ENCODE measurements at places on chromosomes 7 and 10.

GRCh38 chr10:17041626-17042520 is 87.7 kb downstream of the CUBN start:
- no peak for DNase-seq

- no peak for DNase-seq
Measured at GRCh38 chr10:10313149-10313835, 704.4 kb upstream of the CELF2 start.

GRCh38 chr7:145884716-145885514 is 231.7 kb upstream of the CNTNAP2 start:
- no peak for DNase-seq

DNA sequence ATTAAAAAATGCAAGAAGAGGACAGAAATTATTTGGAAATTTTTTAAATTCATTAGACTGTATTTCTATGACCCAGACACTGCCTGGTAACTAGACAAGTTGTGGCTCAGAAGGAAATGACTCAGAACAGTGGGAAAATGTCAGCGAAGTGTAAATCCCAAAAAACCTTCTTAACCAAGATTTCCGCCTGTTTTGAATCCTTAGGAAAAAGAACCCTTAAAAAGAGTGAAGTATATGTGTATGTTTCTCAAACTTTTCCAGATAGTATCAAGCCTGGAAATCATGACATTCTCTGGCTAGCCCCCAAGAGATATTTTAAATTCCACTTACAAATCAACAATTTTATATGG is 42.7 kb upstream of the PLXNA4 start:
- no peak for DNase-seq

DNA sequence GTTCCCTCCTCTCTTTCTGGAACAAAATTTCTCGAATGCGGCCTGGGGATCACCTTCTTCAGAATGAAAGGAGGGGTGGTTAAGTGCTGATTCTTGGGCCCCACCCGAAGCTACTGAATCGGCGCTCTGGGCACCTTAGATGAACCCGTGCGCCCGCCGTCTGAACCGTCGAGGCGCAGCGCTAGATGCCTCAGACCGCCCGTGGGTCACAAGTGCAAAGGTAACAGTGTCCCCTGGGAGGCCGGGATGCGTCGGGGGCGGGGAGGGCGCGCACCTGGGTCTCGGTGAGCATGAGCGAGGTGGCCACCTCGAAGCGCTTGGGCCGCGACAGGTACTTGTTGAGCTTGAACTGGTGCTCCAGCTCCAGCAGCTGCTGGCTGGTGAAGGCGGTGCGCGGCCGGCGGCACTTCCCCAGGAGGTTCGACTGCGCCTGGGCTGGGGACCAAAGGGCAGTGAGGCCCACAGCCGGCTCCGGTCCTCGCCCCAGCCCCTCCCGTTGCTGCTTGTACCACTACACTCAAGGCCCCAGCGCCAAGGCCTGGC is 4.2 kb downstream of the MNX1 start:
- DNase-seq, result no peak

DNA sequence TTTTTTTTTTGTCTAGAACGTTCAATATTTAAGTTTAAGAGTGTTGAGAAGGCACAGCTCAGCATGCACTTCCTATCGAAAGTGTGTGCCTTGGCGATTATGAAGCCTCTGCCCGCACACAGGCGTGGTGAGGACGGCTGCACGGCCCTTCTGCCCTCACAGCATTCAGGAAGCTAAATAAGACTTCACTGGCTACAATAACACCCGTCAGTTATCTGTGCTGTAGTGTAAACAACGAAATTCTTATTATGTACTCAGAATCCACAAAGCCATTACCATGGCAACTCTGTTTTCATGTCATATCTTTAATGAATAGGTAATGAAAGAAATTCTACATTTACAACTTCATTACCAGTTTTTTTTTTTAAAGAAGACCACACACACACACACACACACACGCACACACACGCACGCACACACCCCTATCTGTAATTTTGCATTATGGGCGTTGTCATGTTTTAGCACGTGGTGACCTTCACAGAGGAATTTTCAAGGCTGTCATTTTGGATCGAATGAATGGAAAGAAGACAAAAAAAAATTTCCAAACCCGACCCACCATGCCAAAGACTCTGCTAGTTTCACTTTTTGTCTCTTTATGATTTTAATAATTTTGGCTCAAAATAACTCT is 254.8 kb upstream of the CTBP2 start:
- DNase-seq, result no peak

GRCh38 chr10:129043691-129044090 is 423.4 kb upstream of the MGMT start:
- DNase-seq, result no peak

DNA sequence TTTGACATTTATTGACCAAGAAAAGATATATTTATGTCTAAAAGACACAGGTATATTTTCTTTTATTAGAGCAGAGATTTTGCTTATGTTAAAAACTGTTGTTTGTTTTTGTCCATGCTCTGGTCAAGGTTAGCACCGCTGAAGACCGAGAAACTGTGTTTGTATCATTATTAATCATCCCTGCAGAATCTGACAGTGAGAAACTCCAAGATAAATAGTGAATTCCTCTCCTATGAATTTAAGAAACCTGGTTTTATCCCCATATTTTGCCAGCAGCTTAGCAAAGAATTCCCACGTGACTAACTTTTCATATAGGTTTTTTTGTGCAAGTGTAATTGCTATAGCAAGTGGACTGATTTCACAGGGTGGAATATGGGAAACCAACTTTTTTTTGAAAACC is 77.6 kb downstream of the FRMD4A start:
- no peak for DNase-seq

- peak; percentile 32 for DNase-seq
Measured at GRCh38 chr10:113854761-113855588, 514 bp downstream of the NHLRC2 start.

DNA sequence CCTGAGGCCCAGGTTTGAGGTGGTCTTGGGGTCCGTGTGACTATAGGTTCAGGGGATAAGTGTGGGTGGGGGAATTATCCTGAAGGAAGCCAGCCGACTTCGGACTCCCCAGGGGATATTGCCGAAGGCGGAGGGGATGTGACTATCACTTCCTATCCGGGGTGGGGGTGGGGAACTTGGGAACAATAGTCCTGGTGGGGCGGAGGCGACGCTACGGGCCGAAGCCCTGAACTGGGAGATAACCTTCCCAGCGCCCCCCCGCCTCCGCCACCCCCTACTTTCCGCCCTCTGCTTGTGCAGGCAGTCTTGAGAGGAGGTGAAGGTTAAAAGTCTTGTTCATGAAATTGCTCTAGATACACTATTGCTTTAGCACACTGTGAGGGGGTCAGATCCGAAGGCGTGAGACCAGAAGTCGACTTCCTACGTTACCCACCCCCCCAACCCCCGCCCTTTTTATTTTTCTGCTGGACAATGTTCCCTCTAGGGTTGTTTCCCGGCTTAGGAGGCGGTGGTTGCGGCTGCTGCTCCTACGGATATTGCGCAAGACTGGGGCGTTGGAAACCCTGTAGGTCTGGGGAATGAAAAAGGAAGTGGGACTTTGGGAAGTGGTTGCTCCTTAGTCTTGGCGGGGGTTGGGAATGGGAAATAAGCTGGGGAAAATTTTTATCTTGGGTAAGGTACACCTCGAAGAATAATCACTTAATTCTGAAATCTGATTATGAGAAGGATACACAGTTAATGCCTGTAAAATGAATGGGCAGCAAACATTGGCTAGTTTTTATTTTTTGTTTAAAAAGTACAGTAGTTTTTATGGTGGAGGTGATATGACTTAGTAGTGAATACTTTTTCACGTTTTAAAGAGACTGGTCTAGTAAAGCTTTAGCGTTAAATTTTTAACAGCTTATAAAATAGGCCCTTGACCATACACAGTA is 1.5 kb downstream of the PTPN12 start:
- no peak for DNase-seq

DNA sequence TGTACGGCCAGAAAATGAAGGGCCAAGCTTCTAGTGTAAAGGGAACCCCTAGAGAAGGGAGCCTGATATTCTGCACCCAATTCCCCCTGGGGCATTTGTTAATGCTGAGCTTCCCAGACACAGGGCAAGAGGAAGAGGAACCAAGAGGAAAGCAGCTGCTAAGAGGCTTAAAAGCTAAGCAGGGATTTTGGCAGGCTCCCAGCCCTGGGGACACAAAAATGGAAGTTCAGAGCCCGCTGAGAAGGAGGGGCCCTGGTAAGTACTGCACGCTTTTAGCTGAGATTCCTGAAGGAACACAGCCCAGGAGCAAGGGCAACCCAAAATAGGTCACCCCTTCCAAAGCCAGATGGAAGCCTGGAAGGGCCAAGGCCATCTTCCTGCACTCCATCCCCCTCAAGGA is 387.3 kb upstream of the MGMT start:
- no peak for DNase-seq

DNA sequence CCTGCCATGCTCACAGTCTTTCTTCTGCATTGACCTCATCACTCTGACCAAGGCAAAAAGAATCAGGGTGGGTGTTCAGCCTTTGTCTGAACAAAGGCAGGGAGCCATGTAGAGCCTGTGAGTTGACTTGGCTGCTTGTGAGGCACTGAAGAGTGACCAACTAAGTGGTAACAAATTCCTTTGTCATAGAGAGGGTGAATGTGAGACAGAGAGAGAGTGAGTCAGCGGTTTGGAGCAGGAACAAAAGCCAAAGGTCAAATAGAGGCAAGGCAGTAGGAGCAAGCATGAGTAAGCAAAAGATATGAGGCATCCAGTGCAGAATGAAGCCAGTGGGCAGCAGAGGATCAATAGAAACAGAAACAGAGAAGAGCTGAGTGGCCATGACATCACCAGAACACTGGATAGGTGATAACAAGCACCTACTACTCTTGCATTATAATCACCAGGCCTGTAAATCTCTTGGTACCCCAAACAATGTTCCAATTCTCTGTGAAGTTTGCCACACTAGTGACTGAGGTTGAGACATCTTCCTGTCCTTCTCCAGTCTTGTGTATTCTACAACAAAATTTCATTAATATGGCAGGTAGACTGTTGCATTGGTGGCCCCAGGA is 116.2 kb upstream of the LAMB4 start:
- no peak for DNase-seq

GRCh38 chr10:24901686-24902399 is 50.6 kb downstream of the PRTFDC1 start:
- DNase-seq, result no peak

DNA sequence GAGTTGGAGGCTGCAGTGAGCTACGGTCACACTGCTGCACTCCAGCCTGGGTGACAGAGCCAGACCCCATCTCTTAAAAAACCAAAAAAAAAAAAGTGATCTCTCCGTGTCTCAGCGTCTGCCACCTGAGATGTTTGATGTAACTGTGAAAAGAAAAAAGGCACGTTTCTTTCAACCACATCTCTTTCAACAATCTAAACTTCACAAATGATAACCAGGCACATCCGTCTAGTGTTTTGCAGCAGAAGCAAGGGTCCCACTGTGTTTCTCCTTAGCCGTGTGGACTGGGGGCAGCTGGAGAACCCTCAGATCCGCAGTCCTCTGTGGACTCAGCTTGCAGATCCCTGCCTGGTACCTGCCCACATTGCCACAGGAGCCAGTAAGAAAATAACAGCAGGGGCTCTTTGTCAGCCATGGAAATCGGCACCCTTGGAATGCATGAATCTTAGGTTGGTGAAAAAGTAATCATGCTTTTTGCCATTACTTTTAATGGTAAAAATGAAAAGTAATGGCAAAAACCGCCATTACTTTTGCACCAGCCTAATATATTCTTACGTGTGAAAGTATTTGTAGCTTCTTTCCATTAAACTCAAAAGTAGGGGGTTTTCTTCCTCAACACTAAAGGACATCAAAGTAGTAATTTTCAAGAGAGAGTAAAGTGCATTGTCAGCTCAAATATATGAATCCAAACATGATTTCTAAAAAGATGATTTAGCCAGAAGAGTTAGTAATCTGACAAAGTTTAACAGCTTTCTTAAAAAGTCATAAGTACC is 276.5 kb downstream of the CCDC3 start:
- no peak for DNase-seq

DNA sequence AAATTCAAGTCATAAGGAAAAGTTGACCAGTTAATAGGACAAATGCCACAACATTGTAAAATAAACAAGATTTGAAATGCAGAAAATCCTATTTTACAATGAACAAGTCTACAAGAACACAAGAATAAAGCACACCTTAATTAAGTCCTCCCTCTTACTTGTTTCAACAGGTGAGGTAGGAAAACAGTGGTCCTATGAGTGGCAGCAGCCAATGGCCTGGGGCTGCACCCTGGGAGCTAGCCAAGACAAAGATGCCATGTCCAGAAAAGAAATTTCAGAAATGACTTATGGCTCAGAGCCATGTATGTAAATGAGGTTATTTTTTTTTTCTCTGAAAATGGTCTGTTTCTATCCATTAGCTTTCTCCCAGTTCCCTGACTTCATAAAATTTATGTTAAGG is 14.3 kb downstream of the KLLN start:
- DNase-seq, result no peak

GRCh38 chr7:17557251-17557671 is 258.8 kb downstream of the AHR start:
- no peak for DNase-seq

- DNase-seq, result no peak
Measured at GRCh38 chr7:135195968-135196629, 15.2 kb downstream of the WDR91 start.

DNA sequence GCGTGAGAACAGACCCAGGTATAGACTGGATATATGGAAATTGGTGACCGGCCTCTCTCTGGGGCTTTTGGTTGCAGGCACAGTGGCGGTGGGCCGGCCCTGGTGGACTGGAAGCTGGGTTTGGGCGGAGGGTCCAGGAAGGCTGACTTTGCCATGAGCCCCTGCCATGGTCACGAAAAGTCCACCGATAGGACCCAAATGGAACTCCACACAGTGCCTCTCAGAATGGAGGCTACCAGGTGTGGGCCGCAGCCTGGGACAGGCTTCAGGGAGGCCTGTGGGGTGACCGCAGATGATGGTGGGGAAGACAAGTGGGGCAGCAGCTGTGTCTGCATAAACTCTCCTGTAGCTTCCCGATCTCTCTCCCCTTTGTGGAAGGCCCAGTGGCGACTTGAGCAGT is 123.2 kb downstream of the DNAJB6 start:
- no peak for DNase-seq

- no peak for DNase-seq
Measured at GRCh38 chr10:128875956-128876736, 590.9 kb upstream of the MGMT start.

- DNase-seq, result no peak
Measured at GRCh38 chr10:35876248-35876647, 234.2 kb upstream of the FZD8 start.

DNA sequence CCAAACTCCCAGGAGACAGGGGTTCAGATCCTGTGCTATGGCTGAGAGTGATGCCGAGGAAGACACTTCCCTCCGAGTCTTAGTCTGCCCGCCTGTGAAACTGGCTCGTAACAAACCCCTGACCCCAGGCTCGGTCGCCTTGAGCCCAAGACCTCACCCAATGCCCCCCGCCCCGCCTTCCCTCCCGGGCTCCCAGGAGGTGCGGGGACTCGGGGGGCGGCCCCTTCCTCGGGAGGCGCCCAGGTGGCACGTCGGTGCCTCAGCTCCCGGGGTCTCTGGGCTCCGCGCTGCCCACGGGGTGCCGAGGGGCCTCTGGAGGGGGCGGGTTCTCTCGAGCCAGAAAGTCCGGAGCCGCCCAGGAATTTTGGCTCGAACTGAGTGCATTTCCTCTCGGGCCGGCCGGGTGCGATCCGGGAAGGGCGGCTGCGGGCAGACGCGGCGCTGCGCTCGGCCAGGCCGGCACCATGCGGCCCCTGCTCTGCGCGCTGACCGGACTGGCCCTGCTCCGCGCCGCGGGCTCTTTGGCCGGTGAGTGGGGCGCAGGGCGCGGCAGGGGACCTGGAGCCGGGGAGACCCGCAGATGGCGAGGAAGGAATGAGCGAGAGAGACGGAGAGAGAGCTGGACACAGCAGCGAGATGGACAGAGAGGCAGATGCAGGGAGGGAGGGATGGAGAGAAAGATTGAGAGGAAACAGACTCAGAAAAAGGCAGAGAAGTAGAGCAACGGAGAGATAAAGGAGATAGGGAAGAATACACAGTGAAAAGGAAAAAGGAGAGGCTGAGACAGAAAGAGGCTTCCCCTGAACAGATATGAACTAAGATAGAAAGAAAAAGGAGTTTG is at the start of gene PLAC9:
Gene PLAC9, plus strand, starts transcription at position 432 of the 841 bp plus-strand sequence. Its CDS starts 33 bp downstream, at position 465.
- DNase-seq, result no peak

Measured in stimulated activated CD8-positive, alpha-beta memory T cell treated with anti-CD3 and anti-CD28 coated beads, Interleukin-15, amount 100 ng/mL, for 4 hours (primary cell).